ENCODE measurements at places on chromosomes 6 and 20. TPM values are rescaled to one million over a fixed set of nuclear protein-coding genes. Genes with fewer than 3 reads are reported as not detected.

DNA sequence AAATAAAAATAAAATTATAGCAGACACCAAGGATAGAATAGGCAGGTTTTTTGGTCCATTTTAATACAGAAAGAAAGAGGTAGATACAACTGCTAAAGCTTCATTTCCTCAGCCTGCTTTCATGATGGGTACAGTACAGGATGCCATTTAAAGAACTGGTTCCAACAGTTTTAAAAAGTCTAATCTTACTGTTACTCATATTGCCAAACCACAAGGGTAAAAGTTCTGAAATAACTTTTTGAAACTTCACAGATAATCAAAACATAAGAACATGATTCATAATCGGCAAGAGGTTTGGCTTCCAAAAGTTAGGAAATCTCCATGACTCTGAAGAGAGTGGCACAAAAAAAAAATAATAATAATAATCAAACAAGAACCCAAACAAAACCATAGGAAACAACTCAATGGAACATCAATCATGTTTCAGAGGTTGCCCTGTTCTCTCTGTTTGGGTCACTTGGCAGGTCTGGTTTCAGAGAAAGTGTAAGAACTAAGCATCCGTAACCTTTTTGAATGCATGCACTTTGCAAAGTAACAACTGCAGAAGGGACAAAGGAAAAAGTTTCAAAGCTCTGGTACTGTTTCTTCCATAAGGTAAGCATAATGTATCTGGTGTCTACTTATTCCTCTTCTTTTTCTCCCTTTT lies 79.7 kb downstream of the SMLR1 start:
- H3K27me3 ChIP-seq = no peaks in the 10 kb centered on the region
- no peak for DNase-seq
- no peaks in the 10 kb centered on the region for H3K36me3 ChIP-seq
- no peak overlapping the region for H3K4me3 ChIP-seq
- no peak overlapping the region for H3K27ac ChIP-seq
- no peaks in the 10 kb centered on the region for H3K4me1 ChIP-seq

DNA sequence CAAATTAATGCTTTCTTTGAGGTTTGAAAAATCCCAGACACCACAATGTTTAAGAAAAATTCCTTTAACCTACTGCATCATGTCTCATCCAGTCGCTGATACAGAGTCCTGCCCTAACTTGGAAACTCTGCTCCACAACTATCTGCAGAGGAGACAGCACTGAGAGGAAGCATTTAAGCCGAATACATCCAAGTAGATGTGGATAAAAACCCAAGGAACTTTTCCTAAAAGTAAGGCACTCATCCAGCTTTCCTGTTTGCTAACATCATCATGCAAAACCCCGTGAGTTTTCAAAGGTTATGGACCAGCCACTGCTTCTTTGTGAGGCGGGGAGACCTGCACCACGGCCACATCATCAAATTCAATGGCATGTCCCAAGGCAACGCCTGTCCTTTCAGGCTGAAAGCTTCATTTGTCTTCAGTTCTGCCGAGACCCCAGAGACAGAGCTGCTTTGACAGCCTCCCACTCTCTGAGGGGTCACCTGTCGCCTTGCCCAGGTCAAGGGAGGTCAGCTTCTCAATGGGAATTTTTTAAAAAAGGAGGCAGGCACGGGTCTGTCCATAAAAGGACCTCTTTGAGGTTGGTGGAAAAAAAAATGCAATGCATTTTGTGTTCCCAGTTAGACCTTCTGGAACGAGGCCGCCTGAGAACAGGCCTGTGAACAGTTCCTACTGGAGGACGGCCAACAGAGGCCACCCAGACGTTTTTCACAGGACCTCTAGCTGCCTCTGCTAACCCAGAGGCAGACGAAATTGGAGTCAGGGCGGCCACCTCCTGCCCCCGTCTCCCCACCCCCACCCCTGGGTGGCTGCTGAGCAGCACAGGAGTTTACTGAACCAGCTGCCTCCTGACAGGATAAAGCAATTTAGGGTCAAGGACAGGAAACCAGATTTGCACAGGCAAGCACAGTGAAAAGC lies 142.5 kb upstream of the HDDC2 start:
- H3K27ac ChIP-seq = peak overlapping the region; percentile 15
- no peak overlapping the region for H3K4me3 ChIP-seq
- no peaks in the 10 kb centered on the region for H3K27me3 ChIP-seq

- no peak overlapping the region for H3K4me3 ChIP-seq
- no peaks in the 10 kb centered on the region for H3K4me1 ChIP-seq
- no peaks in the 10 kb centered on the region for H3K36me3 ChIP-seq
Measured at GRCh38 chr6:149211046-149211571, 106.4 kb upstream of the TAB2 start.

GRCh38 chr6:9398767-9399373 lies 963.5 kb upstream of the SLC35B3 start:
- H3K36me3 ChIP-seq = no peaks in the 10 kb centered on the region
- H3K4me3 ChIP-seq = no peak overlapping the region

The PI3 gene
- not detected for total RNA-seq

The KIF6 gene
- total RNA-seq = under 0.01 TPM

DNA sequence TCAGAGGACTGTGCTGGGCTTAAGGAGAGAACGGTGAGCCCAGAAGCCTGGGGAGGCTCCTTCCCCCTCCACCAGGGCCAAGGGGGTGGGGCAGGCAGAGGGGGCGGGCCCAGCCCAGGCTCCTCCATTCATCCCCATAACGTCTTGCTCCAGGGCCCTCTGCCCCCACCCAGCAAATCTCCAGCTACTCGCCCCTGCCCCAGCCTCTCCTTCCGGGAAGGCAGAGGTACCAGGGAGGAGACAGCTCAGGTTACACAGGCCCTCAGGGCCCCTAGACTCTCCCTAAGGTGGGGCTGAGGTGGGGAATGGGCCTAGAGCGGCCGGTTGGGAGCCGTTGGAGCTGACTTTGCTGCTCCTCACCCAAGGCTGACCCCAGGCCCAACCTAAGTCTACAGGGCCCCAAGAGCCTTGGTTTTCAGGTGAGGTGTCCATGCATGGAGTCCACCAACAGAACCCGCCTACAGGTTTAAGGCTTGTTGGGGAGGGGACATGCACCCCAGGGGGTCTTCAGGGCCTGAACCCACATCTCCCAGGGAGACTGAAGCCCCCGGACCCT lies 1.2 kb downstream of the LAMA5 start:
- peaks cover 58% of the 10 kb centered on the region for H3K4me1 ChIP-seq
- H3K27me3 ChIP-seq = no peaks in the 10 kb centered on the region

DNA sequence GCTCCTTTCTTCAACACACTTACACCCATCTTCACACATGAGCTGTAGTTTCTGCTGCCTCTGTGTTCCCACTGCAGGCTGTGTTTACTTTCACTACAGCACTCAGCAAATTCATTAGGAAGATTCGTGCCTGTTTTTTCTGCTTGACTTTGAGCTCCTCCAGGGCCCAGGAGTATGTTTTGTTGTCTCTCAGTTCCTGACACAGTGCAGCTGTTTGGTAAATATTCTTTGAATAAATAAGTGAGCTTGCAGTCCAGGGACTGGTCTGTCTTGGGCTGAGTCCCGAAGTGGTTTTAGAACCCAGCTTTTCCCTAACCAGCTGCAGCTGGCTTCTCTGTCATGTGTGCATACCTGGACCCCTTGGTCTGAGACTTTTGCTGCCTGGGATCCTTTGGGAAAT lies 46.6 kb upstream of the CCN6 start:
- no peak overlapping the region for H3K4me3 ChIP-seq
- no peak overlapping the region for H3K27ac ChIP-seq
- no peaks in the 10 kb centered on the region for H3K27me3 ChIP-seq

DNA sequence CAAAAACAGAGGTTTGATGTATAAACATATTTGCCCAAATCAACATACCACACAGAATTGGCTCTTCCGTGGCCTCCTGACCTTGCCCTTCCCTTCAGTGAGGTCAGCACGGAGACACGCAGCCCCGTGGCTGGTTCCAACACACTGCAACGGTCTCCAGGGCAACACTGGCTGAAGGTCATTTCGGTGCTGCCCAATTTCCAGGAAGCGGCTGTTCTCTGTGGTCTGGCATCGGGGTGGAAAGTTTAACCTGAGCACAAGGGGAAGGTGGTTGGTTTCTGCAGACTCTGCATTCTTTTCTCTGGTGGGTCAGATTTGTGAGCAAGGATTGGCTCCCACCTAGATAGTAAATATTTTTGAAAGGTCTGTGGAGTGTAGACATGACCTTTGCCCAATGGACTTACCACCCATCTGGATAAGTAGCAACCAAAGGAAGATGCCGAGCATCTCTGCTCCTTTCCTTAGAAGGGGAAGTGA lies 177.6 kb upstream of the PHACTR1 start:
- H3K4me3 ChIP-seq = no peak overlapping the region
- no peaks in the 10 kb centered on the region for H3K27me3 ChIP-seq
- H3K27ac ChIP-seq = no peak overlapping the region
- H3K36me3 ChIP-seq = no peaks in the 10 kb centered on the region

The SCGN gene
- total RNA-seq = 0.59 TPM

GRCh38 chr20:62310757-62311121 lies 7.9 kb downstream of the ADRM1 start:
- no peak overlapping the region for H3K27ac ChIP-seq
- no peak for DNase-seq
- no peak overlapping the region for H3K4me3 ChIP-seq

DNA sequence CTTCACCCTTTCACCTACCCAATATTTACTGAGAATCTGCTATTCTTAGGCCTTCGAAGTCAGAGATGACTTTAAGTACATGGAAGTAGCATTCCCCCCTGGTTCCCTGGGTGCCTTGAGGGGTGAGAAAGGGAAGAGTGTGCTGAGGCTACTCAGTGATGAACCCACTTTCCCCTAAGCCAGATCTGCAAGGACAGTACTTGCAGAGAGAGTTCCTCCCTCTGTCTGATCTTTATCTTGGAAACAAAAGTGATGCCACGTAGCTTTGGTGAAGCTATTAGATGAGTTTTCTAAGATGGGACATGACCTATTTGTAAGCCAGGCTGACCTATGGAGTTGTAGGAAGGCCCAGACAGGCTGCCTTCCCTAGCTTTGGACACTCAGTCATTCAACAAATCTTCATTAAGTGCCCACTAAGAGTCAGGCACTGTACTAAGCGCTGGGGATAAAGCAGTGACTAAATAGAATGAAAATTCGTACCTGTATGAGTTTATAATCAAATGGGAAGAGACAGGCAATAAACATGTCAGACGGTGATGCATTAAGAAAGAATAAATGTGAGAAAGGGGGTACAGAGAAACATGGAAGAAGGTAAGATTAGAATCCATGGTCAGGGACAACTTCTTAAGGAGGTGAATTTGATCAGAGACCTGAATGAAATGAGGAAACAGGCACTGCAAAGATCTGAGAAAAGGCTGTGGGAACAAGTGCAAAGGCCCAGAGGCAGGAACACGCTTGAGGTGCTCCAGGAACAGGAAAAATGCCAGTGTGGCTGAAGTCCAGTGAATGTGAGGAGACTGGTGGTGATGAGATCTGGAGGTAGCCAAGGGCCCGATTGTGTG lies 42.2 kb downstream of the BCL2L1 start:
- DNase-seq = no peak
- H3K27ac ChIP-seq = peak overlapping the region; percentile 66
- no peak overlapping the region for H3K4me3 ChIP-seq

DNA sequence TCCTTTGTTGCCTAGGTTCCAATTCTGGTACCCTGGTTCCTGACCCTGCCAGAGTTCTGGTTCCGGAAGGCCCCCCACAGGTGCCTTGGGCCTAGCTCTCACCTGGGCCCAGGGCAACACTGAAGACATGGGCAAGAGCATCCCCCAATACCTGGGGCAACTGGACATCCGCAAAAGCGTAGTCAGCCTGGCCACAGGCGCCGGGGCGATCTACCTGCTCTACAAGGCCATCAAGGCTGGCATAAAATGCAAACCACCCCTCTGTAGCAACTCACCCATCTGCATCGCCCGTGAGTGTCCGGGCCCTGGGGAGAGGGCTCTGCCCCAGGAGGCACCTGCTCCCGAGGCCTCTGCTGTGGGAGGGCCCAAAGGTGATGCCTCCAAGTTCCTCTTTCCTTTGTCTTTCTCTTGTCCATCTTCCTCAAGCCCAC lies at the start of gene ARMC12:
ARMC12 (plus strand) TSS at position 51 of the 431 bp plus-strand sequence; CDS start at position 128, 77 bp downstream.
- H3K27ac ChIP-seq = no peak within 1 kb of the TSS
- H3K36me3 ChIP-seq = no peaks in the 10 kb centered on the region
- no peak within 1 kb of the TSS for H3K4me3 ChIP-seq
- peaks cover 20% of the 10 kb centered on the region for H3K4me1 ChIP-seq
- H3K27me3 ChIP-seq = no peaks in the 10 kb centered on the region

The FAM209B gene
- not detected for total RNA-seq

DNA sequence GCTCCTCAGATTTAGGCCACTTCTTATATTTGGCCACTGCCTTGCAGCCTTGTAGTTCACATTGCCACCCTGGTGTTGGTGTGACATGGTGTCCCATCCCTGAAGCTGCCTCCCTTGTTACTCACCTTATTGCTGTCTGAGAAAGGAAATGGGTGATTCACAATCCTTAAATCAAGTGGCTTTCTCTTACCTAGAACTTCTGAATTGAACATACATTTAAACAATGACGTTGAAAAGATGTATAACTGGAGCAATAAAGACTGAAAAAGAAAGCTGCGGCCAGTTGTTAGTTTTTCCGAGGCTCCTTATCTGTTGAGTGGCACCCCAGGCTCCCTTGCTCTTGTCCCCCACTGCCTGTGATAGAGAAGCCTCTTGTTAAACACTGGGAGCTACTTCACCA lies 28.8 kb upstream of the GNRH2 start:
- H3K27ac ChIP-seq = no peak overlapping the region
- no peaks in the 10 kb centered on the region for H3K4me1 ChIP-seq
- H3K36me3 ChIP-seq = no peaks in the 10 kb centered on the region
